Omental fat pad (tissue), 4 donors: ENCODE measurements at places on chromosomes 2 and 18. TPM values are rescaled to one million over a fixed set of nuclear protein-coding genes. Genes with fewer than 3 reads are reported as not detected.

CTAGE1 gene
- total RNA-seq, result not detected

GRCh38 chr2:21727101-21727500, 603.3 kb downstream of the TDRD15 start:
- no peak for DNase-seq

GRCh38 chr2:176637486-176638166, 368.4 kb downstream of the MTX2 start:
- DNase-seq, result no peak

GRCh38 chr2:42421601-42422239, 60.7 kb upstream of the COX7A2L start:
- no peak for DNase-seq

- DNase-seq, result no peak
Measured at GRCh38 chr2:206920951-206921350, 18.4 kb upstream of the CPO start.

EVX2 gene
- total RNA-seq, result not detected

FTCDNL1 gene
- total RNA-seq, result 2.9 TPM
